Esophagus squamous epithelium (tissue), 5 donors: ENCODE measurements at places on chromosomes 3 and 15.

GRCh38 chr3:129855832-129856419, 37.6 kb downstream of the TMCC1 start:
- no peaks in the 10 kb centered on the region for H3K36me3 ChIP-seq
- DNase-seq, result no peak
- H3K4me3 ChIP-seq, result no peak overlapping the region
- H3K4me1 ChIP-seq, result peaks cover 15% of the 10 kb centered on the region

- H3K27ac ChIP-seq, result no peak overlapping the region
- H3K36me3 ChIP-seq, result no peaks in the 10 kb centered on the region
- H3K27me3 ChIP-seq, result no peaks in the 10 kb centered on the region
- no peaks in the 10 kb centered on the region for H3K4me1 ChIP-seq
Measured at GRCh38 chr3:196042673-196043072, 39.2 kb downstream of the TFRC start.

- DNase-seq, result no peak
- no peaks in the 10 kb centered on the region for H3K27me3 ChIP-seq
- peaks cover 10% of the 10 kb centered on the region for H3K4me1 ChIP-seq
- no peak overlapping the region for H3K4me3 ChIP-seq
- peak overlapping the region; percentile 44 for H3K27ac ChIP-seq
Measured at GRCh38 chr3:20066850-20067617, 26.8 kb downstream of the KAT2B start.

DNA sequence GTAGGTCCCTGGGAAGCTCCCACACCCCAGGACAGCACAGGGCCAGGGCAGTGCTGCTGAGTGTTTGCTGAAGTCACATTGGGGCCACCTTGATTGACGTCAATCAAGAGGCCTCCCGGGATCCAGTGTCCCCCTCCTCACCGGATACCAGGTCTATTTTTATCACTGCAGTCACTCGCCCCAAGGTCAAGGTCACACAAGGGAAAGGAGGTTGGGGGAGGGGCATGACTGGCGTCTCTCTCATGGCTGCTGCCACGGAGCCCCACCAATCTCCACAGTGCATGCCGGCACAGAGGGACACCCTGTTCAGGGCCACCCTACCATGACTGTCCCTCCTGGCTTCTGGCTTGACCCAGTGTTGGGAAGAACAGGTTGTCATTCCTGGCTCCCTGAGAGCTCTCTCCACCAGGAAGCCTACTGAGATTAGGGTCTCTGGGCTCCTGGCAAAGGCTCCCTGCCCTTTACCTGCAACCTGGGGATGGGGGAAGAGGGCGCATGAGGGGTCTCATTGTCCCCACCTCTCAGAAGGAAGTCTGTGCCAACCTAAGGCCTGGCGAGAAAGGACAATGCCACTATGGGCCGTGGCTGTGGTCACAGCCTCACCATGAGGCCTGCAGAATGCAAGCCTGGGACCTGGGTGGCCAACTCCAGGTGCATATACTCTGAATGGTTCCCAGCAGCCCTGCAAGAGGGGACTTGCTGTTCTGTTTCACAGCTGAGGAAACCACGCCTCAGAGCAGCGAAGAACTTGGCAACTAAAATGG, 1.5 kb downstream of the MYL3 start:
- no peak overlapping the region for H3K27ac ChIP-seq
- H3K36me3 ChIP-seq, result no peaks in the 10 kb centered on the region
- no peaks in the 10 kb centered on the region for H3K4me1 ChIP-seq
- H3K4me3 ChIP-seq, result no peak overlapping the region

- no peak overlapping the region for H3K4me3 ChIP-seq
- H3K36me3 ChIP-seq, result no peaks in the 10 kb centered on the region
- peak overlapping the region; percentile 79 for H3K27ac ChIP-seq
- no peak for DNase-seq
Measured at GRCh38 chr15:71294911-71295602, 179.8 kb downstream of the THSD4 start.

GRCh38 chr3:141811348-141811747, 48.1 kb downstream of the GRK7 start:
- DNase-seq, result no peak
- H3K4me1 ChIP-seq, result no peaks in the 10 kb centered on the region
- no peak overlapping the region for H3K4me3 ChIP-seq
- no peaks in the 10 kb centered on the region for H3K27me3 ChIP-seq

GRCh38 chr3:10483364-10483675, 22.1 kb downstream of the ATP2B2 start:
- no peaks in the 10 kb centered on the region for H3K36me3 ChIP-seq
- no peak for DNase-seq
- H3K27ac ChIP-seq, result no peak overlapping the region
- H3K4me3 ChIP-seq, result no peak overlapping the region

DNA sequence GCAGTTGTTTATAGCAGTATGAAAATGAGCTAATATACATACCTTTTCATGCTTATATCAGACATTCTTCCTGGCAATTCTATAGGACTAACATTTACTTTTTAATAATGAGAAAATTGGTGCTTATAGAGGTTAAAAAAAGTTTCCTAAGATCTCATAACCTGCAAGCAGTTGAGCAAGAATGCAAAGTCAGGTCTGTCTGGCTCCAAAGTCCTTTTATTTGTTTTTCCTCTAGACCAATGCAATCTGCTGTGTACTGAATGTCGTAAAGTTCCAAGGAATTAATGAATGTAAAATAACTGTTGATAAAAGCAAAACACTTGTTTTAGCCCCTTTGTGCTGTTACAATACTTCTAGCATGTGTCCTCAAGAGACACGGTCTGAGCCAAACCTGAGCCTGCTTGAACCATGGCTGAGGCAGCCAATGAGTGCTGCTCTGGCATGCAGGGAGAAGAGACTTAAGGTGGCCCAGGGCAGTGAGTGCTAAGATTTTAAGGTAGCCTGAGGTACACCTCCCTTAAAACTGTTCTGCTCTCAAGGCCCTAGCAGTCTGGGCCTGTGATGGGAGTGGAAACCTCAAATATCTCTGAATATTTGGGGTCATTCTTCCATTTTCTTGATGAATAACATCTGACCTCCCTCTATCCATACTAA, 555.1 kb upstream of the NAALADL2 start:
- H3K27ac ChIP-seq, result no peak overlapping the region
- H3K4me3 ChIP-seq, result no peak overlapping the region
- no peak for DNase-seq
- H3K27me3 ChIP-seq, result no peaks in the 10 kb centered on the region

DNA sequence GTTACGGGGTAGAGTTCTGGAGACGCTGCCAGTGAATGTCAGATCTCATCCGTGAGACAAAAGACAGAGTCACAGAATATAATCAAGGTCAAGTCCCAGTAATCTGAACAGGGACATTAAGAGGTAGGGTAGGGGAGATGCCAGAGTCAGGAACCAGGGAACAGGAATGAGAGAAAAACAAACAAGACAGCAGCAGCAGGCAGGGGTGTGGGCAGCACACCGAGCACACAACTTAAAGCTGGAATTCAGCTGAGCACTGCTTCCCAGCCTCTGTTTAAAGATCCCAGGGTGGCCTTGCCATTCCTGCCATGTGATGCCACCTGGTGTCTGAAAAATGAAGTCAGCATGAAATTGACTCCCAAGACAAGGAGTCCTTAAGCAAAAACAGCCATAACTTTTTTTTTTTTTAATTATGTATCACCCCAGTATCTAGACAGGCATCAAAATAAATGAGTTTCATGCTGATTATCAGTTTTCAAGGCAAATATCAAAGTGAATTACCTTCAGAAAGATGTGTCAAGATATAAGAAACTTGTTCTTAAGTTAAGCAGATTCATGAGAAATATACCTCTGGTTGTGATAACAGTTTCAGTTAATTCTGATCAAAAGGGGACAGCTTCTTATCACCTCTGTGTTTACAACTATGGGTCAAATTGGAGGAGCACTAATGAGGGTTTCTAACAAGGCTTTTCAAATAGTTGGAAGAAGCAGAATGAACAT, 203.7 kb downstream of the SLC9A9 start:
- H3K36me3 ChIP-seq, result no peaks in the 10 kb centered on the region
- peak overlapping the region; percentile 35 for H3K27ac ChIP-seq
- no peaks in the 10 kb centered on the region for H3K4me1 ChIP-seq

DNA sequence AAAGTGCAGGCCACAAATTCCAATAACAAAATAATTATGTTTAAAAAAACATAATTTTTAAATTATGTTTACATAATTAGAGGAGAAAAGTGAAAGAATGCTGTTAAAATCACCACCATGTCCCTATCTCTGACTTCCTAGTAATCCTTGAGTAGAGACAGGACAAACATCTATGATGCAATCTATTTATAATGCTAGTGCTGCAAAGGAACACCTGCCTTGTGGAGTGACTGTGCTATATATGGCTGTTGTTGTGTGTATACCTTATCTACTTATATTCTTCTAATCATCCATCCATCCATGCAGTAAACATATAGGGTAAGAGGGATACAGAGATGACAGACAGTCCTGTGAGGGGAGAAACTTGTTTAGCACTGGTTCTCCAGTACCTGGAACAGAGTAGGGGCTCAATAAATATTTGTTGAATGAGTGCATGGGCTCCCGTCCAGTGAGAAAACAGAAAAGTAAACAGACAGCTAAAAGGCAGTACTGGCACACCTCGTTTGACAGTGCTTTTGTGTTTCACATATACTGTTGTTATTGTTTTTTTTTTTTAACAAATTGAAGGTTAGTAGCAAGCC, 229.3 kb upstream of the UBE2E1 start:
- H3K4me3 ChIP-seq, result no peak overlapping the region
- no peaks in the 10 kb centered on the region for H3K36me3 ChIP-seq
- H3K27me3 ChIP-seq, result no peaks in the 10 kb centered on the region
- no peaks in the 10 kb centered on the region for H3K4me1 ChIP-seq
- no peak for DNase-seq

DNA sequence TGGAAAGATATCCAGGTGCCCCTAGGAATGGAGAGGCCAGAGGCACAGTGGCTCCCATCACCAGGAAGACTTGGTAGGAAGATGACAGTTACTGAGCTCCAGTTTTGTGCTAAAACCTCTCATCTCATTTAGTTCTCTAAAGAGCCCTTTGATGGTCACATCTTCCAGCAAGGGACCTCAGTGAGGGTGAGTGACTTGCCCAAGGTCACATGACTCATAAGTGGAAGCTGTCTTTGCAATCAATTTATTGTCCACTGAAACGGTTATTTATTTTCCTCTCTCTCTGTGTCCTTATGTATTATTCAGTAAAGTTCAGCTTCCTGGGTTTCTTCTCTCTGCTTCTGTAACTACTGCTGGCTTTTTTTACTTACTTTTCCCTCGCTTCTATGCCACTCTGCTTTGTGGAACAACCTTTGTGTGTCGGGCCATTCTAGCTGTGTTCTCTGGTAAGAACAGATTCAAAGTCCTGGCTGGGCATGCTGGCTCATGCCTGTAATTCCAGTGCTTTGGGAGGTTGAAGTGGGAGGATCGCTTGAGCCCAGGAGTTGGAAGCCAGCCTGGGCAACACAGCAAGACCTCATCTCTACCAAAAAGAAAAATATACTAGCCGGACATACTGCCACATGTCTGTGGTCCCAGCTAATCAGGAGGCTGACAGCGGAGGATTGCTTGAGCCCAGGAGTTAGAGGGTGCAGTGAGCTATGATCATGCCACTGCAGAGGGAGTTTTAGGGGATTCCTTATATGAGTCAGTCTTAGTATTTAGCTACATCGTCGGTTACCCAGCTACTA, 55.9 kb downstream of the PDIA5 start:
- H3K4me1 ChIP-seq, result no peaks in the 10 kb centered on the region
- no peak overlapping the region for H3K27ac ChIP-seq
- no peaks in the 10 kb centered on the region for H3K36me3 ChIP-seq
- DNase-seq, result no peak

- no peaks in the 10 kb centered on the region for H3K36me3 ChIP-seq
- H3K4me3 ChIP-seq, result no peak overlapping the region
- H3K27me3 ChIP-seq, result no peaks in the 10 kb centered on the region
Measured at GRCh38 chr3:170751899-170752293, 118.1 kb downstream of the RPL22L1 start.

- peaks cover 38% of the 10 kb centered on the region for H3K4me1 ChIP-seq
- peak overlapping the region; percentile 94 for H3K27ac ChIP-seq
- no peaks in the 10 kb centered on the region for H3K27me3 ChIP-seq
- peak overlapping the region; percentile 96 for H3K4me3 ChIP-seq
- H3K36me3 ChIP-seq, result no peaks in the 10 kb centered on the region
- no peak for DNase-seq
Measured at GRCh38 chr3:196867155-196867506, 589 bp upstream of the SENP5 start.

DNA sequence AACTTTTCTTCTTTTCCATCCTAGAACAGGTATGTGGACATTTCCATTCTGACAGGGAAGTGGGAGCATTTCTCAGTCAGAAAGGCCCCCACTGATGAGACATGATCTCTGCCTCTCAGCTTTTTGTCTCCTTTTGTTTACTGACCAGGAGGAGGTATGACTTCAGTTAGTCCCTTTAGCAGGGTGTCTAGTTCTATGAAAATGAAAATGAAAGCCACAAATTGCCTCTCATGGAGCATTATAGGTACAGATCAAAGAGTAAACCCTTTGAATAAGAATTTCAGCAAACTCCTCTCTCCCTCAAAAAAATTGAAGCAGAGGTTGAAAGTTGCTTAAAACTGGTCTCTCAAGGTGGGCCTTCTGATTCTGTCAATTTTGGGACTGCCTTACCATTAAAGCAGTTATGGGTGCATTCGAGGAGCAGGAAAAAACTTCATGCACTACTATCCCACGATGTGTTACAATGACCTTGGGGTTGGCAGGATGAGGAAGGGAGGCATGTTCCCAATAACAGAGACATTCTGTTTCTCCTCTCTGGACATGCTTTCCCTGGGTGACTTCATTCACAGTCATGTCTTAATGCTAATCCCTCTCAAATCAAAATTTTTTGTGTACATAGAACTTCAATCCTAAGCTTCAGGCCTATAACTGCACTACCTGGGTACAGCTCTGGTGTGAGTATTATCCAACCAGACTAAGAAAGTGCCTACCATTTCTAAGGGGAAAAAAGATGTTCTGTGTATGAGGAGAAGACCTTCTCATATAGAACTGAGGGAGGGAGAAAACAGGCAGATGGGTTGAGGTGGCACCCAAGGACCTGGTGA, 50.6 kb upstream of the TBC1D23 start:
- H3K27me3 ChIP-seq, result no peaks in the 10 kb centered on the region
- no peak overlapping the region for H3K4me3 ChIP-seq
- H3K27ac ChIP-seq, result peak overlapping the region; percentile 13
- DNase-seq, result no peak
- H3K36me3 ChIP-seq, result no peaks in the 10 kb centered on the region

- DNase-seq, result no peak
- no peak overlapping the region for H3K4me3 ChIP-seq
- H3K36me3 ChIP-seq, result no peaks in the 10 kb centered on the region
- H3K27me3 ChIP-seq, result no peaks in the 10 kb centered on the region
- H3K27ac ChIP-seq, result no peak overlapping the region
- H3K4me1 ChIP-seq, result no peaks in the 10 kb centered on the region
Measured at GRCh38 chr15:55703873-55704301, 39.1 kb downstream of the PRTG start.

GRCh38 chr3:116087426-116087825, 357.9 kb downstream of the LSAMP start:
- H3K4me1 ChIP-seq, result no peaks in the 10 kb centered on the region
- no peaks in the 10 kb centered on the region for H3K27me3 ChIP-seq
- DNase-seq, result no peak
- H3K36me3 ChIP-seq, result no peaks in the 10 kb centered on the region

GRCh38 chr3:197421021-197421420, 122.6 kb upstream of the DLG1 start:
- peaks cover 11% of the 10 kb centered on the region for H3K4me1 ChIP-seq
- no peak for DNase-seq
- H3K36me3 ChIP-seq, result no peaks in the 10 kb centered on the region
- H3K4me3 ChIP-seq, result no peak overlapping the region
- no peak overlapping the region for H3K27ac ChIP-seq
- H3K27me3 ChIP-seq, result no peaks in the 10 kb centered on the region
